HT1080 (cell line): ENCODE measurements at places on chromosomes 16 and 17.

DNA sequence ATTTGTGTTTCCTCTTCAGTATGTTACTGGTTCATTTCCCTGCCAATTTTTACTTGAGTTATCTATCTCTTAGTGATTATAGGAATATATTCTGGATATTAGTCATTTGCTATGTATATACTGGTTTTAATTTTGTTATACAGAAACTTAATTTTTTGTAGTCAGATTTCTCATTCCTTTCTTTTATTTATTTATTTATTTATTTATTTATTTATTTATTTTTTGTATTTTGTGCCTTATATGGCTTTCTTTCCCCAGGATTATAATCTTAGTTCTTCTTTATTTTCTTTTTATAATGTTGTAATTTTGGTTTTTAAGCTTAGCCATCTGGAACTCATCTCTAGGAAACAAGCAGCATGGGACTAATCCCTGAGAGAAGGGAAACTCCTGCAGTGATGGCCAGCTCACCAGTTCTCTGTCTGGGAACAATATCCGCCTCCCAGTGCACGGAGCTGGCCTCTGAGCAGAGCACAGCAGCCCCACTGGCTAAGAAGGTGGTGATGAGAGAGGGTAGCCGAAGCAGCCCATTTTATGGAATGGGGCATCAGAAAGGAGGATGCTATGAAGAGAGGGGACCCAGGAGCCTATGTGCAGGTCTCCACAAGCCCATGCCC lies 54.5 kb upstream of the ADORA2B start:
- no peak for DNase-seq

DNA sequence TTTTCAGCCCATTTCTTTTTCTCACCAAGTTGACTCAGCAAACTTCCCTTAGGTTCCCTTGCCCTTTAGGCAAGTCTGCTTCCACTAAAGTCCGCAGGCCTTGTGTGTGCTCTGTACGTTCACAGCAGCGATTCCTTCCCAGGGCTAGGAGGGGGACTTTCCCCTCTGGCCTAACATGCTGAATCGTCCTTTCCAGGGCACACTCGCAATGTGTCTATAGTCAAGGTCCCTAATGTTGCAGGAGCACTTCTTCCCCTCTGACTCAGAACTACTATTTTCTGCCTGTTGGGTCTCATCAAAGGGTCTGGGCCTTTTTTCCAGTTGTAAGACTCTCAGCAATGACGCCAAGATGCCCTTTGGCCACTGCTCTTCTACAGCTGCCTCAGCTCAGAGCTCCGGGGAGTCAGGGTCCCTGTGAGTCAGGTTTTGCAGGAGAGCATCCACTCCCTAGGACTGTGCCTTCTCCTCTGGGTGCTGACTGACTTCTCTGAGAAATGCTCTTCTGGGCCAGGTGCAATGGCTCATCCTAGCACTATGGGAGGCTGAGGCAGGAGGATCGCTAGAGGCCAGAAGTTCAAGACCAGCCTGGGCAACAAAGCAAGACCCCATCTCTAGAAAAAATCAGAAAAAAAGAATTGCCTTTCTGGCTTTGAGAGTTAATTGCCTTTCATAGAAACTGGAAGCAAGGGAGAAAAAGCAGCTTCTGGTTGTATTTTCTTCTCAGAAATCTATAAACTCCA lies 64.4 kb upstream of the TBX2 start:
- DNase-seq: no peak

DNA sequence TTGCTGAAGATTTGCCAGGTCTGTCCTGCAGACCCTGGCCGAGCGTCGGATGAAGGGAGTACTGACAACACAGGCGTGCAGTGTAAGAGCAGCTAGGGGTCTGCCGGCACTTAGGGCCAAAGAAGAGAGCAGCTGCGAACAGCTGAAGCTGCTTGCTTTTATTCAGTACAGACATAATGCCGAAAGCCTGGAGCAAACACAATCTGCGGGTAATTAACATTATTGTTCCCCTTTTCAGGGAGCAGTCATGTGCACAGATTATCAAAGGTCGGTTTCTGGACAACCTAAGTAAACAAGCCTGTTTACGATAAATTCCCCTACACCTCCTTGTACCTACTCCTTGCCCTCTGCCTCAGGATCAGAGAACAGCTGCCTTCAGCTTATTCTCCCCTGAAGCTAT lies 12.0 kb upstream of the KRT23 start:
- DNase-seq: no peak

GRCh38 chr16:2595393-2596205 lies 57.8 kb downstream of the PDPK1 start:
- no peak for DNase-seq

DNA sequence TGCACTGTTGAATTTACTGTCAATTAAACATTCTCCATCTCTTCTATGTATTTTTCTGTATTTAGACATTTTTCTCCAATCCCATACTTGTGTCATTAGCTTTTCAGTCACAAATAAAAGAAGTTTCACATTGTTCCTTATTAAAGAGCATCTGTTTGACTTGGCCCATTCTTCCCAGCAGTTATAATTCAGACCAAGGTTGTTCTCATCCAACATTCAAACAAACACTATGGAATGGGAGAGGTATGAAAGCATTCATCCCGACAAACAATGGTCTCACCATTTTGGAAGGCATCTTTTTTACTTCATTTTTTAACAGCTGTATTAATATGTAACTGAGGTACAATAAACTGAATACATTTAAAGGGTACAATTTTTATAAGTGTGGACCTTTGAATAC lies 208.8 kb upstream of the MAF start:
- DNase-seq: no peak

- peak; percentile 84 for DNase-seq
Measured at GRCh38 chr16:82082543-82083244, 47.6 kb downstream of the HSD17B2 start.

GRCh38 chr17:67378454-67379250 lies 1.6 kb downstream of the PITPNC1 start:
- peak; percentile 93 for DNase-seq

- DNase-seq: no peak
Measured at GRCh38 chr16:30766206-30766932, 4.2 kb downstream of the RNF40 start.

- DNase-seq: no peak
Measured at GRCh38 chr16:30853758-30854157, 40.1 kb downstream of the BCL7C start.

GRCh38 chr17:49979748-49980479 lies 10.9 kb downstream of the DLX4 start:
- no peak for DNase-seq

DNA sequence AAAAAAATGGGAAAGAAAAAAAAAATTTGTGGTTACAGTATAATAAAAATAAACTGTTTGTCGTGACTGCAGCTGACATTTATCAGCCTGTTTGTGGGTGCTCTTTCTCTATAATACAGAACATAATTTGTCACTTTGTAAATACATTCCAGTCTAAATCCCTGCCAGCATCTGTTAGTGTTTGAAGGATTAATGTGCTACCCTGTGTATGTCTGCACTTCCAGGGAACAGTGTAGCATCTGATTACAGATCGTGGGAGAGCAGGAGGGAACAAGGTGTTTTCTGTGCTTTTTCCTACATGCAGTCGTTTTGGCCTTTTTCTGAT lies 265.1 kb downstream of the WWOX start:
- DNase-seq: no peak

GRCh38 chr17:75575728-75576127 lies 11.9 kb upstream of the MYO15B start:
- no peak for DNase-seq

- no peak for DNase-seq
Measured at GRCh38 chr17:61634011-61634539, 43.1 kb upstream of the NACA2 start.

GRCh38 chr16:15825750-15826305 lies 31.0 kb downstream of the MYH11 start:
- DNase-seq: no peak

GRCh38 chr17:9170853-9171252 lies 149.5 kb downstream of the NTN1 start:
- no peak for DNase-seq

DNA sequence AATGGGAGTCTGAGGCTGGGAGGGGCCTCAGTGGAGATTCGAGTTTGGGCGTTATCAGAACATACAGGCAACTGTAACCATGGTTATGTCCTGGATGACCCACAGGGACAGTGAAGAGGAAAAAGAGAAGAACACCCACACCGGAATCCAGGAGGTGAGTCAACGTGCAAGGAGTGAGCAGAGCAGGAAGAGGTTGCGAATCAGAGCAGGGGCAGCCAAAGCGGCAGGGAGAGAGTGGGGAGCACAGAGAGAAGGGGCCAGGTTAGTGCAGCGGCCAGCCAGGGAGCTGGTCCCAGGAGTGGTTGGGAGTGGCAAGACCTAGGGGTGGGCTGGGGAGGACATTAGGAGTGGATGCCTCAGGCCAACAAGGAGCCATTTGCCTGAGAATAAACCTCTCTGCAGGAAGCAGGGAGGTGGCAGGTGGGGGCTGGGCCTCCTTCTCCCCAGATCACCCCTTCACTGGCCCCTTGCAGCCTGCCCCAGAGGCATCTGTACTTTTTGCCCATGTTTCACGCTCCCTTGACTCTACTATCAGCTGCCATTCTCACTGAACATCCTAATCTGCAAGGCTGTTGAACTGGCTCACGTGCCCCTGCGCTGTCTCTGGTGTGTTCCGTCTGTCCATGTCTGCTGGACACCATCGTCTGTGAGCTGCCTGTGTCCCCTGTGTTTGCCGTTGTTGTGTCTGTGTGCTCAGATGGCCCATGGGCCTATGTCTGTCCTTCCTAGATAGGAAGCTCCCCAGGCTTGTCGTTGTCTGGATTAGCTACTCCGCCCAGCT lies 5.1 kb downstream of the KRT13 start:
- DNase-seq: peak; percentile 94

DNA sequence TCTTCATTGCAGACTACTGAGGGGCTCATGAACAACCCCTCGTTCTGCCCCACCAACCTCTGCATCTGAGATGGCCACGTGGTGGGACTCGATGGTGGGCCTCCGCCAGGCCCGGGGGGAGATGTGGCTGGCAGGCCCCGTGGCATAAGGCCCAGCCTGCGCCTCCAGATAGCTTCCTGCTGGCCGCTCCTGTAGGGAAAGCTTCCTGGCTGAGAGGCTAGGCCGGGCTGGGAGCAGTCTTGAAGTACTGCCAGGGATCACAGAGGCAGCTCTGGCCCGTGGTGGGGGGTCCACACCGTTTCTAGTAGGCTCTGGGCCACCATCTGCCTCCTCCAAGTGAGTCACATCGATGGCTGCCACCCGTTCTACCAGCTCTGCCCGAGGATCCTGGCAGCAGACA lies 7.6 kb downstream of the CAMKK1 start:
- DNase-seq: no peak

- no peak for DNase-seq
Measured at GRCh38 chr17:37827905-37828650, 83.2 kb upstream of the HNF1B start.

DNA sequence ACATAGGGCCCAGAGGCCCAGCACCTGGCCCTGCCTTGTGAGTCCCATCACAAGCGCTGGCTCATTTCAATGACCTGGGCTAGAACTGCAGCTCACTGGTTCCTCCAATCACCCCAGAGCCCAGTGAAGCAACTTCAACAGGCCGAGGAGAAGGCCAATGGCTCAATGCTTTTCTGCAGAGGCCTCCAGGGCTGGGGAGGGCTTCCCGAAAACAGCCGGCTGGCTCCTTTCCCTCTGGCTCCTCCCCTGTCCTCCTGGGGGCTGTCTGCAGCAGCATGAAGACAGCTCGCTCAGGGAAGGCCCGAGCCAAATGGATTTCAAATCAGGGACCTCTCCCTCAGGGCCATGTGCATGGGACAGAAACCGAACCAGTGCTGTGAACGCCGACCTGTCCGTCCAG lies 121.6 kb downstream of the ZNF423 start:
- no peak for DNase-seq

GRCh38 chr17:72635034-72635635 lies 457.4 kb downstream of the SLC39A11 start:
- DNase-seq: no peak

GRCh38 chr16:28117168-28117565 lies 53.7 kb upstream of the GSG1L start:
- DNase-seq: no peak

GRCh38 chr16:14398014-14398717 lies 231.9 kb downstream of the PARN start:
- DNase-seq: no peak

DNA sequence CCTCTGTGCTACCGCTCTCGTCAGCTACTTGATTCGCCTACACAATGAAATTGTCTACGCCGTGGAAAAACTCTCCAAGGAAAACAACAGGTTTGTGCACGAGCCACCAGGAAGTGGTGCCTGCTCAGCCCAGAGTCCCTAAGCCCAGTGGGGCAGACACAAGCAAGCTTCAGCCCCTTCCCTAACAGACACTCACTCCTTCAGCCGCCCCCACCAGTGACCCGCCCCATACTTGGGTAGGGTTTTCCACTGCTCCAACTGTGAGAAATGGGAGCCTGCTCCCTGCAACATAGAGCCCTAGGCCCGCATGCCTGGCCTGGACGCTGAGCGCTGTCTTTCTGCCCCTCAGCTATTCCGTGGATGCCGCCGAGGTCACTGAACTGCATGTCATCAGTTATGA lies 28.6 kb upstream of the ENDOV start:
- DNase-seq: no peak

DNA sequence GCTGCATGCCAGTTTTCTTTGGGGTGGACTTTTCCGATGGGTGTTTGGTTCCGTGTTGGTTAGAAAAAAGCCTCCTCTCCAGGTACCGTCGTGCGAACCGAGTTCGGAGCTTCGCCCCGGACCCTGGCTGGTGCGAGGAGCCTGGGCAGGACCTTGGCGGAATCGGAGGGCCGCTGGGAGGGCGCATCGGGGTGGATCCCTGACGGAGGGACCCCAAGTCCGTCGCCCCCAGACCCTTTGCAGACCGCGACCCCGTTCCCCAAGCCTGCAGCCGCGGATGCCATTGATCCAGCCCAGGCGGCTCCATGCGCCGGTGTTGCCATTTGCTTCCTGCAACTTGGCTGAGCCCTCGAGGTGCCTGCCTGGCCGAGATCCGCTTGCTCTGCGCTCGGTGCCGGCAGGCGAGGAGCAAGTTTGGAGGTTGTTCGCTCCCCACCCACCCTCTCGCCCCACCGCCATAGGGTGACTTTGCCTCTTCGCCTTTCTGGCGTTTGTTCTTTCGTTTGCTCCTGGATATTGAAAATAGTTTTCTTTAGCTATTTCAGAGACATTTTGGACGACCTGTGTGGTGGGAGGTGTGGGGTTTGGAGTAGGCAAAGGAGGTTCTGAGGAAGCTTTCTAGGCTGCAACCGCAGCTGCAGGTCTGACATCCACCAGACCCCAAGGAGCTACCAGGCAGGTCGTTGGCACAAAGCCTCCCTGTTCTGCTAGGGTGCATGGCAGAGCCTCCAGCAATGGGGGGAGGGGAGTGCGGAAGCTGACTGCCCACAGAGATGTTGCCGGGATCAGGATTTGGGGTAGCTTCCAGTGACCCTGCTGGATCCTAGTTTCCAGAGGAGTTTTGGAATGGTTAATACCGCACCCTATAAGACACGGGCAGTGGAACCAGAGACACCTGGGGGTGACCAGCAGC lies 58.2 kb downstream of the RAP1GAP2 start:
- no peak for DNase-seq

DNA sequence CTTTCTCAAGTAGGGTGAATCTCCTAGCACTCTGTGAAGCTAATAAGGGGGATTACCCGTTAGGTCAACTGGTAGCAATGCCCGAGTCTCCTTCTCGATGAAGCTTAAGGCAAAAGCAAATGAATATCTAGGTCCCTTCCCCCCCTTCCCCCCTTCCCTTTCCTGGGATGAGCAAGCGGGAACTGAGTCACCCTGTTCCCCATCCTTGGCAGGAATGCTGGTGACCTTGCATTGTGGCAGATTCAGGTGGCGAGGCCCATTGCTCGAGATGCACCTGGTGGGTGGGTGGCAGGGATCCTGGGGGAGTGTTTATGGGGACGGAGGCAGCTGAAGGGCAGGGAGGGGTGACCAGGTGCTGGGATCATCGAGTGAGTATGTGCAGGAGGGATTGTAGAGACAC lies 7.1 kb downstream of the NXPH3 start:
- peak; percentile 73 for DNase-seq
